ENCODE measurements at places on chromosomes 11 and 22.

DNA sequence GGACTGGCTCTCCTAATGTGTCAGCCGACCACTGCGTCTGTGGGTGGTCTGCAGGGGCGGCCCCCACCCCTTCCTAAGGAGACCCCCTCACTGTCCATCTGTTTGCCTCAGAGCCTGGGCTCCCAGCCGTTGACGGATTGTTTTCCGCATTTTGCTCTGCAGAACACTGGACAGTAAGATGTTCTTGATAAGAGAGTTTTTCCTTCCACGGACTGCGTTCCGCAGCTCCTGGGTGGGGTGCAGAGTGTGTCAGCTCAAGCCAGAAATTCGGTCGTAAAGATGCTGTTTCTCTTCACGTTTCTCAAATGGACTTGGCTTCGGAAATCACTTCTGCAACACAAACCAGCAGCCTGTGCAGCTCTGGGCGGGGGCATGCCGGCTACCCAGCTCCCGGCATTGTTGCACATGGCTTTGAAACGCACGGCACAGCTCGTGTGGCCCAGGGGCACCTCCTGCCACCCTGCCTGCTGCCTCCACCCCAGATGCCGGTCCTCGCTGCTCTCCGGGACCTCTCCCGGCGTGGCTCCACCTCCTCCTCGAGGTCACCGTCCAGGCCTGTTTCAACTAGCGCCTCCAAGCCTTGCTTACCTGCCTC, 2.9 kb upstream of the MRGPRG start:
- no peak for DNase-seq

GRCh38 chr11:79414644-79415317, 26.0 kb downstream of the TENM4 start:
- peak; percentile 70 for DNase-seq

GRCh38 chr22:24751518-24751917, 23.0 kb downstream of the PIWIL3 start:
- no peak for DNase-seq

GRCh38 chr11:45026835-45027234, 76.2 kb upstream of the TP53I11 start:
- DNase-seq: no peak

DNA sequence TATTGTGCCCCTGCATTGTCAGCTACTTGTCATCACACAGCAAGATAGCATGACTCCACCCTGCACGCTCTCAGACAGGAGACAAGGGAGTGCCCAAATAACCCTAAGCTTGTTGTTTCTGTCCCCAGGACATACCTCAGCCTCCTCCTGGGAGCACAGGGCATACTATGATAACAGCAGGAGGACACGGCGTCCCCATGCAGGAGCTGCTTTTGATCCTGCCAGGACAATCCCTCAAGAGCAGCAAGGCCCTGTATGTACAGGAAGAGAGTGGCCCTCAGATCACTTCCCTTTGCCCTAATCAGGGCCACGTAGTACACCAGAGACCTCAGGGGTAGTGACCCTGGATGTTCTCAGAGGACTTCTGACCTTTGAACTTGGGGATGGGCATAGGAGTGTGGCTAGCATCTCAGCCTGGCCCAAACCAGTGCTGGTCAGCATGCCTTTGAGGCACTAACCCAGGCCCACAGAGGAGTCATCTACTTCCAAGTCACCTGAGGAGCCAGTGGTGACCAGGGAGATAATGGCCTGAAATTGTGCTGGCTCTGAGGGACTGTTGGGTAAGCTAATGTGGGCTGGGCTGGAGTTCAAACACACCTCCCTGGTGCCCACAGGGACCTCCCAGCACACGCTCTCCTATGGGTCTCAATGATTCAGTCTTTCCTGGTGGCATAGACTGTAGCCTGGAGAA, 9.2 kb downstream of the APOA4 start:
- DNase-seq: no peak

GRCh38 chr22:45358127-45358526, 48.4 kb downstream of the FAM118A start:
- DNase-seq: peak; percentile 6

DNA sequence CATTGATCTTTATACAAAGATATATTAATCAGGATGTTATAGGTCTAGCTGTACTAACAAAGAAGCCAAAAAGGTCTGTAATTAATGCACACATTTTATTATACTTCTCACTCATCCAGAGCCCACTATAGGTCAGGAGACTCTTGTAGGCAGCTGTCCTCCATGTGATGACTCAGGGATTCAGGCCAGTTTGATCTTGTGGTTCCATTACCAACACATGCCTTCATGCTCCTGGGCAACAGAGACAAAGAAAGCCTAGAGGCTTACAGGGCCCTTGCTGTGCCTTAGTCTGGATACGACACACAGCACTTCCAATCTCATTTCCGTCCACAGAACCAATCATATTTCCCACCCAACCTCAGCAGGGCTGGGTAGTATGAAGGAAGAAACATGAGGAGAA, 150.3 kb upstream of the NCAM1 start:
- no peak for DNase-seq

- DNase-seq: no peak
Measured at GRCh38 chr11:41533761-41534160, 74.3 kb upstream of the LRRC4C start.

DNA sequence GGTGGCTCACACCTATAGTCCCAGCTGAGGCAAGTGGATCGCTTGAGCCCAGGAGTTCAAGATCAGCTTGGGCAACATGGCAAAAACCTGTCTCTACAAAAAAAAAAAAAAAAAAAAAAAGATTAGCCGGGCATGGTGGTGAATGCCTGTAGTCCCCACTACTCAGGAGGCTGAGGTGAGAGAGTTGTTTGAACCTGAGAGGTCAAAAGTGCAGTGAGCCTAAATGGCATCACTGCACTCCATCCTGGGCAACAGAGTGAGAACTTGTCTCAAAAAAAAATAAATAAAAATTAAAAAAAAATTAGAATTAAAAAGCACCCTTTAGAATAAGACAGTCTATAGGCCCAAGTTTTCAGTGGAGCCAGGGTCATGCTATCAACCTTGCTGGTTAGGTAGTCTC, 95.5 kb downstream of the PDHX start:
- no peak for DNase-seq

- no peak for DNase-seq
Measured at GRCh38 chr11:34431979-34432378, 6.8 kb upstream of the CAT start.

DNA sequence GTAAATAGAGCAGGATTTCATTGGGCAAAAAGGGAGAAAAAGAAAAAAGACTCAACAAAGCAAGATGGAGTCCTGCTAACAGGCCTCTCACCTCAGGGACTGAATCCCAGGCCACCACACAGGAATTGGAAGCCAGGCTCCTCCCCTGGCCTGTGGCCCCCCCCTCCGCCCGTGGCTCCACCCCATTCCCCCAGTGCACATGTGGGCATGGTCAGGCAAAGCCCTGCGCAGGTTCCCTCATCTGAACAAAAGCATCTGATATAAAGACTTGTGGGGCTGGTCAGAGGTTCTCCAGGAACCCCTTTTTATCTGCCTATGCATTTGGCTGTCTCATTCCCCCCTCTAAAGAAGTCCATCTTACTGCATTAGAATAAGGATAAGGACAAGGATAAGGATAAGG, 46.0 kb upstream of the PAK1 start:
- no peak for DNase-seq

GRCh38 chr11:44000731-44001130, 47.0 kb upstream of the ACCSL start:
- DNase-seq: no peak

GRCh38 chr11:115153135-115153534, 351.1 kb downstream of the CADM1 start:
- peak; percentile 48 for DNase-seq

DNA sequence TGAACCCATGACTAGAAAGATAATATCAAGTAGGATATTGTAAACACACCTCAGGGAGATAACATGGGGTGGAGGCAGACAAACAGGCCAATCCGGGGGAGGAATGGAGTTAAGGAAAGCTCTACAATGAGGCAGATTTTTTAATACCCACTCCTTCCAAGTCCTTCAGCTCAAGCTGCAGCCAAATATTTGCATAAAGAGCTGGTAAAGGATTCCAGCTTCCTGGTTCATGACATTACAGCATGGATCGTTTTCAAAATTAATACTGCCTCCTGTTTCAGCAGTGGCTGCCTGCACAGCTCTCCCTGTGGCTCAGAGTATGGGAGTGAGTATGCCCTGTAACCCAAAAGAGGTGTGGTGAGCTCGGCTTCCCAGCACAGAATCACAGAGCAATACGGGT, 5.1 kb downstream of the POU2AF3 start:
- no peak for DNase-seq

DNA sequence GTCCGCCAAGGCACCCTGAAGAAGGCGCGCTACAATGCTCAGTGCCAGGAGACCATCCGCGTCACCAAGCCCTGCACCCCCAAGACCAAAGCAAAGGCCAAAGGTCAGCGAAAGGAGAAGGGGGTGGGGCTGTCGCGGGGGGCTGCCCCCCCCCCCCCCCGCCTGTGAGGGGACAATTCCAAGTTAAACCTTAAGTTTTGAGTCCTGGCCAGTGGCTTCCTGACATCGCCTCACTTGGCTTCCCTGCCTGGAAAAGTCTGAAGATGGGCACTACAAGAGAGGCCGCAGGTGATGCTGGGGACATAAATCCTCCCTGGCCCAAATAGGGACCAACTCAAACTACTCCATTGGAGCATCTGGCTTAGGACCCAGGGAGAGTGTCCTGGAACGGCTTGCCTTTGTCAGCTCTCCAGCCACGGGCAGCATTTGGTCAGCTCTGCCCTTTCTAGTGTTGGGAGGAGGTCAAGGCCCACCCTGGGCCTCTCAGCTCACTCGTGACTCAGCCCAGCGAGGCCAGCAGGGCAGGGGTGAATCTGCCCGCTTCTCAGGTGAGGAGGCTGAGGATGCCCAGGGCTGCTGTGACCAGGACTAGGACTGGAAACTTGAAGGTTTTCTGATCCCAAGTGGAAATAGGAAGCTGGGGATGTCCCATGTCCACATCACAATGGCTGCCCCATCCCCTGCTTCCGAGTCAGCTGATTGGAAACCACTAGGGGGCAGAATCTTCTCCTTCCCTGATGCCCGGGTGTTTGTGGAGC, 1.4 kb downstream of the MDK start:
- peak; percentile 66 for DNase-seq

- peak; percentile 40 for DNase-seq
Measured at GRCh38 chr11:28169816-28170215, 61.6 kb downstream of the METTL15 start.

DNA sequence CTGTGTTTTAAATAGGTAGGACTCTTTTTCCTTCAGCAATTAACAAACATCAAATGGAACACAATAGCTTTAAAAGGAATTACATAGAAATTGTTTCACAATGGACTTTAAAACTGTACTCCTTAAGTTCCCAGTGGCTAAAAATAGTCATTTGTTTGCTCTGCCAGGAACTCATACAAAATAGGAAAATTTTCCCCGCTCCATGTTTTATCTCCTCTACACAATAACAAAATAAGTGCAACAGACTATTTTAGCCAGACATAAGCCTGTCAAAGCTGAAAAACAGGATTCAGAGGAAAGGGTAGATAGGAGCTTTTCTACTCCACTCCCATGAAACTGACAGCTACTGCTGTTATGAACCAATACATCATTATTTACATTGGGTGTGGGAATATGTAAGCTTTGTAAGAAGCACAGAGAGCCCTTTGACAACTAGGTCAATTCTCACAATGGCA, 90.1 kb downstream of the STK33 start:
- no peak for DNase-seq

- no peak for DNase-seq
Measured at GRCh38 chr22:49753961-49754695, 73.5 kb downstream of the BRD1 start.

DNA sequence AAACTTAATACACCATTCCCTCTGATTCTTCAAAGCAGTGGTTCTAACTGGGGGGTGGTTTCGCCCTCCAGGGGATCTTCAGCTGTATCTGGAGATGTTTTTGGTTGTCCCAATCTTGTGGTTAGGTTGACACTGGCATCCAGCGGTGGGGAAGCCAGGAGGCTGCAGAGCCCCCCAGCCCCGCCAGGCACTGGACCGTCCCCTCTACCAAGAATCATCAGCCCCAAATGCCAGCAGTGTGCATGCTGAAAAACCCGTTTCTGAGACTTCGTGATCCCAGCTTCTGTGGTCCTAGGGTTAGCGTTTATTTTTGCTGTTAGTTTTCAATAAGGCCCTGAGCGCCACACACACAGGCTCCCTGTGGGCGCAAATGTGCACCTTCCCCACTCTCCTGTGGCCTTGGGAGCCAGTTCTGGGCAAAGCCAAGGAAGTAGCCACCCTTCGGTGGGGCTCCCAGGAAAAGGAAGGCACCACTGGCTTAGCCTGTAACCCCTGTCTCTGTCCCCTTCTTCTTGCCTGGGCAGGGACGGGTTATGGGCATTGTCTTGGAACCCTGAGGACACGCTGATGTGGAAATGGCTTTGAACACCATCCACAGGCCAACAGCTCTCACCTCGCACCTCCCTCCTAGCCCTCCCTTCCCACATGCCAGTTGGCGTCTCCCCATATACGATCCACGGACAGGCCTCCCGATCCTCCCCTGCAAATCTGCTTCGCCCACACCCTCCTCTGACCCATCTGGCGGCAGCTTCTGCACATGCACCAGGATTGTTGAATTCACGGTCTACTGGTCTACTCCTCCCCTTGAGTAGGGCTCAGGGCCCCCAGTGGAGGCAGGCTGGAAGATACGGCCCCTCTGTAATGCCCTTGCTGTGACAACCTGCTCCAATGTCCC, 71.4 kb upstream of the CCND1 start:
- no peak for DNase-seq

GRCh38 chr11:113831314-113831713, 44.1 kb downstream of the USP28 start:
- DNase-seq: no peak

GRCh38 chr22:39936523-39937145, 23.6 kb upstream of the TMA7B start:
- DNase-seq: no peak

DNA sequence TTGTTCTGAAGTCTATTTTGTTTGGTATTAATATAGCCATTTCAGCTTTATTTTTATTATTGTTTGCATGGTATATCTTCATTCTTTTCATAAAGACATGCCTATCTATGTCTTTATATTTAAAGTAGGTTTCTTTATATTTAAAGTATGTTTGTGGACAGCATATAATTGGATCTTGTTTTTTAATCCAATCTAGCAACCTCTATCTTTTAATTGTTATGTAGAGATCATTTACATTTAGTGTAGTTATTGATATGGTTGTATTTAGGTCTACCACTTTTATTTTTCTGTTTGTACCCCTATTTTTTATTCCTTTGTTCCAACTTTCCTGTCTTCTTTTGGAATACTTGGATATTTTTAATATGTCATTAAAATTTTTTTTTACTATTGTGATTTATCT, 13.8 kb downstream of the TPBGL start:
- DNase-seq: no peak

- peak; percentile 71 for DNase-seq
Measured at GRCh38 chr11:100719362-100719761, 32.3 kb downstream of the ARHGAP42 start.

DNA sequence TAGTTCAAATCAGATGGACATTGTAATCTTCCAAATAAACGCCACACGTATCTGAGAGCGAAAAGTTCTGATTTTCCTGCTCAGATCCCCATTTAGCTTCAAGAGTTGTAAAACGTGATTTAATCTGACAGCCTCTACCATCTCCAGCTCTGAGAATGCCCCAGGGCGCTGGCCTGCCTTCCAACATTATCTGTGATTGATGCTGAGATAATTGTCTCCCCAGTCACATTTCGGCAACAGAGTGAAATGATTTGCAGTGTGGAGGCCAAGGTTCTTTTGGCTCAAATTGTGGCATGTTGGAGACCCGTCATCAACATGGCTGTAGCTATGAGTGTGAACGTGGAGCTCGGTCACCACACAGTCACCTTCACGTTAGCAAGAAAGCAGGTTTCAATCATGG, 283.4 kb downstream of the BRD1 start:
- no peak for DNase-seq
